ENCODE measurements at places on chromosomes 1 and 21. TPM values are rescaled to one million over a fixed set of nuclear protein-coding genes. Genes with fewer than 3 reads are reported as not detected.

OR2G6 gene
- not detected for total RNA-seq

OR10X1 gene
- total RNA-seq = not detected

C1QA gene
- total RNA-seq = not detected

CD5L gene
- not detected for total RNA-seq

MRPL39 gene
- total RNA-seq = 22.7 TPM

NLRP3 gene
- 0.15 TPM for total RNA-seq

SASS6 gene
- 2.4 TPM for total RNA-seq

F5 gene
- total RNA-seq = not detected

LDLRAD1 gene
- total RNA-seq = not detected

USP48 gene
- 56.1 TPM for total RNA-seq

CNIH3 gene
- 1.5 TPM for total RNA-seq

COL6A1 gene
- 994 TPM for total RNA-seq

BLACAT1 gene
- not detected for total RNA-seq

AIRE gene
- total RNA-seq = not detected

BRINP3 gene
- not detected for total RNA-seq

OR6K3 gene
- not detected for total RNA-seq

ZCCHC17 gene
- total RNA-seq = 31.1 TPM

SLC45A3 gene
- total RNA-seq = 2.9 TPM

TFB2M gene
- 12.3 TPM for total RNA-seq

DSCAM gene
- not detected for total RNA-seq

SMPDL3B gene
- total RNA-seq = 0.21 TPM

RHEX gene
- not detected for total RNA-seq

PALMD gene
- total RNA-seq = 16.5 TPM

RASSF5 gene
- total RNA-seq = 0.36 TPM

KCND3 gene
- 0.77 TPM for total RNA-seq

ABCA4 gene
- 0.26 TPM for total RNA-seq

ADAMTSL4 gene
- 3.6 TPM for total RNA-seq

OR2L2 gene
- total RNA-seq = 0.07 TPM

GNG12 gene
- 91.5 TPM for total RNA-seq

CD53 gene
- total RNA-seq = not detected
